Heart left ventricle (tissue), 16 donors: ENCODE measurements at places on chromosomes 1 and 21.

GRCh38 chr1:236416165-236416564 lies 22.1 kb downstream of the EDARADD start:
- DNase-seq, result no peak

GRCh38 chr1:58768971-58769808 lies 14.7 kb downstream of the JUN start:
- peak; percentile 74 for DNase-seq

DNA sequence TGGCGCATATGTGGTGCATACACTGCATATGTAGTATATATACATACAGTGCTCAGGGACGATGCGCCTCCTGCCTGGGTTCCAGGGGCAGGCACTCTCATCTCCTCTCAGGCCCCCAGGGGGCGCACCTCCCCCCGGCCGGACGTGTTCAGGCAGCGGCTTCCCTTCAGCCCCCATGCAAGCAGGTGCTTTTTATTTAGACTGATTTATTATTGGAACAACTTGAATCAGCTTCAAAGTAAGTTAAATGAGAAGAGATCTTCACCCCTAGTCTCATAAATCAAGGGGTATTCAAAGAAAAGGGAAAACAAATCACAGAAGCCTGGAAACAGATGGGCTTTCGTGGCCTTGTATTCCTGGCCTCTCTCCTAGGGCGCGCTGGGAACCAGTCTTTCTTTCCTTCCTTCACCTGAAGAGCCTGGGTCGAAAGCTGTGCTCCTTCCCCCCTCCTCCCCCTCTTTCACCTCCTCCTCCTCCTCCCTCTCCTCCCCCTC lies 64.6 kb downstream of the UBIAD1 start:
- DNase-seq, result peak; percentile 50

- peak; percentile 55 for DNase-seq
Measured at GRCh38 chr1:95116580-95117206, 462 bp upstream of the TLCD4 start.

DNA sequence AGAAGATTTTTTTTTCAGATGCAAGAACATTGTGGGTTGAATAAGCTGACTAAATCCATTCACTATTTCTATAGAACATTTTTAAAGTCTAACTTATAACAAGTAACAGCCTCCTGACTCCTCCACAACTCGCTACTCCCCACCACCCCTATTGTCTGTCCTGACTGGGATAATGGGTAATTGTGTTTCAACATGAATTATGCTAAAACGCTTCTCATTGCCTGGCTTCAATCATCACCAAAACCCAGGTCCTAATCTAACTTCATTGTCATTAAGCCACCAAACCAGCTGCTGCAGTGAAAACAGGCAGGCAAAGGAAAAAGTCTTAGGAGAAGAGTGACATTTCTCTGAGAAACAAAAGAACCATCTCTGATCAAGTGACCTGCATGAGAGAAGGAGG lies 30.0 kb downstream of the TNR start:
- DNase-seq, result no peak

DNA sequence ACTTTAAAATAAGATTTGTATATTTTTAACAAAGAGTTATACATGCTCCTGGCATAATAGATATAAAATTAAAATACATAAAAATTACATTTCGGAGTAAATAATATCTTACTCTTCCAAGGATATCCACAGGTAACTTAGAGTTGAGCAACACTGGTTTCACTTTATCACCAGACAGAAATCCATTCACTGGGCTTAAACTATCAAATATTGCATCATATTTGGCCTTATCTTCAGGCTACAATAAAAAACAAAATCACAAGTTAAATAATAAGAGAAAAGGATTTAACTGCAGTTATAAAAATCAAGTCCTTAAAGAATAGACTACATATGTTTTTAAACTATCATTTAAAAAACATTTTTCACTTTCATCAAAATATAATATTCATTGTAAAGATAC lies 55.5 kb downstream of the EPS15 start:
- DNase-seq, result no peak

DNA sequence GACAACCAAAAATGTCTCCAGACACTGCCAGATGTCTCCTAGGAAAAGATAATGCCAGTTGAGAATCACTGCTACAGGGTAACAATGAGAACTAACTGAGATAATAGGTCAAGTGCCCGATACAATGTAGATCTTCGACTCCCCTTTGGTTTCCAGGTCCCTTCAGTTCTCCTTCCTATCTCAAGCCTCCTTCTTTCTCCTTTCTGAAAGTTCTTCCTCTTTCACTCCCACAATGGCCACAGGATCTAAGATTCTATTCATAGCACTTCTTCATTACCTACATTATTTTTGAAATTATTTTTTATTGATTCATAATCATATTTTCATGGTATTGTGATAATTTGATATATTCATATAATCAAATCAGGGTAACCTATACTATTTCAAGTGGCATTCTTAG lies 6.3 kb downstream of the PFDN2 start:
- no peak for DNase-seq

GRCh38 chr1:112358798-112359408 lies 37.1 kb upstream of the CTTNBP2NL start:
- peak; percentile 62 for DNase-seq

DNA sequence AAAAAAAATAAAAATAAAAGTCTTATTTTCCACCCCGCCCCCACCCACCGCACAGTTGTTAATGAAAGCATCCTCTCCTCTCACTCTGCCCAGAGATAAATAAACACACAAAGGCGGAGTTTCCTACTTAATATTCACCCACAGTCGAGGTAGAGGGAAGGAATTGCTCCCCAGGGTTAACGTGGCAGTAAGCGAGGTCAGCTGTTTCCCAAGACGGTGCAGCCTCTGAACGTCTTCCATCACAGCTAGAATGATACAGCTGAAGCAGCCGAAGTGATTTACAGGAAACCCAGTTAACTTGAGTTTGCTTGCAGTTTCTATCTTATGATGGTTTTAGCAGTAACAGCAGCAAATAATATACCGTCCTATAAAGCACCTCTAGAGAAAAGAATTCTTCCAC lies 283.9 kb downstream of the PBX1 start:
- DNase-seq, result no peak

GRCh38 chr1:201788296-201788695 lies 40.7 kb upstream of the IPO9 start:
- DNase-seq, result no peak

GRCh38 chr1:177915641-177916040 lies 54.2 kb downstream of the SEC16B start:
- DNase-seq, result no peak

- no peak for DNase-seq
Measured at GRCh38 chr1:224211206-224211962, 28.3 kb downstream of the DEGS1 start.

DNA sequence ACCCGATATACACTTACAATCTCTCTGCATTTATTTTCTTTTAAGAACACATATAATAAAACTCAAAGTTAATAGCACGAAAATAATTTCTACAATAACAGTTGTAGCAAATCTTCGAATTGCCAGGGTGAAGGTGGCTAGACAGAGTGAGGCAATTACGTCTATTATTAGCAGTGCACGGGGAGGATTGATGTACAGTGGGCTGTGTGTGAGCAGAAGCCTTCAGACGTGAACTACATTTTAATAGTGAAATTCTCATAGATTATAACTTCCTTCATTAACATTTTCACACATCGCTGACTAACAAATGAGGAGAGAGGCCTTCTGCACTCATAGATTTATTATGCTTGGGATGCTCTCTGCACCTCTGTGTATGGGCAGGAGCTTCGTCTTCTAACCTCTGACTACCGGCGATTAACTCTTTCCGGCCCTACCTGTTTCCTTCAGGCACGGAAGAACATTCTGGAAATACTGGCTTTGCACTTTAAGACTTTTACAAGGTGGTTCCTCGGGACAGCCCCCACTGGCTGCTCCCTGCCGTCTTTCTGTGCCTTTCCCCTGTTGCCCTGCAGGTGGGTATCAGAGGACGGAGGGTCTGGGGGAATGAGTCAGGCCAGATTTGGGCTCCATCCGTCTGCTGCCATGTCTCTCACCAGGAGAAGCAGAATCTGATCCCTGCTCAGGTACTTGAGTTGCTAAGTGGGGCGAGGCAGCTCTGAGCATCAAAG lies 200.5 kb downstream of the CAMTA1 start:
- DNase-seq, result no peak

DNA sequence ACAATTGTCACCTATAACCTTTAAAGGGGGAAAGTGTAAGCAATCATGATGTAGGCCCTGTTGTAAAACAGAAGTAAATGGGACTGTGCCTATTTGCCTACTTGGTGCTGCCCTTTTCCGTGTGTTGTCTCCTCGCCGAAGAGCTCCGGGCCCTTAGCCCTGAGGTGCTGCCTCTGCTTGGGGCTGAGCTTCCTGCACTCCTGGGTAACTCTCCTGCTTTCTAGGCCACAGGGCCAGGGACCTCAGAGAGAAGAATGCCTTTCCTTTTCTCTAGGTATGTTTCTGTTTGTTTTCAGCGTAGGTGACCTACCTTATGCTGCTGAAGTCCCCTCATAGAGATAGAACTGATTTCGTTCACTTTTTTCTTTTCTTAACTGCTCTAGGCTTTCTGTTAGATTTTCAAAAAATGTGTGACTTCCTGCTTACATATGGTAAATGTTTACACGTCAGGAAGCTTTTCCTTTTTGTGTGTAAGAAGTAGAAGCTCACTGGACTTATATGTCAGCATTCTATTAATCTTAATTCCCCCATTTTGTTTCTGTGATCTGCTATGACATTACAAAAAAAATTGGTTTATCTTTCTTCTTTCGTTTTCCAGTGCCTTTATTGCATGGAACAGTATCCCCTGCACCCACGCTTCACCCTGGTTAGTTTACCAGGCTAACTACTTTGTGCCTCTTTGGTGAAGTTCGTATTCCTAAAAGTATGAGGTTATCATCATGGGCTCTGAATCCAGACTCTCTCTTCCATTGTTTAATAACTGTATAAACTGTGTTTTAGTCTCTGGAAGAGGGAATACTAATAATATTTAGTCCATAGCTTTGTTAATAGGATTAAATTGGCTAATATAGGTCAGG lies 61.7 kb downstream of the ITSN1 start:
- DNase-seq, result no peak

- no peak for DNase-seq
Measured at GRCh38 chr1:91201176-91201575, 179.3 kb upstream of the ZNF644 start.

DNA sequence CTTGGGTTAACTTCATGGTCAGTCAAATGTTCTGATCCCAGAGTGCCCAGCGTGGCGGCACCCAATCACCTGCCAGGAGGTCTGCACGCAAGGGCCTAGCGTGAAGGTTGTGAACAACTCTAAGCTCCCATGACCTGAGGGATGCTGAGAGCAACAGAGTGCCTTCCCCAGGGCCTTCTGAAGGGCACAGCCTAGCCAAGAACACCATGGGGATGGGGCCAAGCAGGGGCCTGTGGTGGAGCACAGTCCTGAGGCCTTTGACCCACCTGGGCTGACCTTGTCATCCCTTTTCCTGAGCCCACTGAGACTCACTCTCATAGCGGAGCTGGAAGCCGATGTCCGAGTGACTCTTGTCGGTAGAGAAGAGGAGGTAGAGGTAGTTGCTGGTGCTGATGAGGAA lies 138.8 kb upstream of the HMGB4 start:
- no peak for DNase-seq

GRCh38 chr1:21665711-21666575 lies 3.2 kb downstream of the RAP1GAP start:
- DNase-seq, result no peak

GRCh38 chr1:223487887-223488259 lies 94.7 kb downstream of the CCDC185 start:
- DNase-seq, result no peak

DNA sequence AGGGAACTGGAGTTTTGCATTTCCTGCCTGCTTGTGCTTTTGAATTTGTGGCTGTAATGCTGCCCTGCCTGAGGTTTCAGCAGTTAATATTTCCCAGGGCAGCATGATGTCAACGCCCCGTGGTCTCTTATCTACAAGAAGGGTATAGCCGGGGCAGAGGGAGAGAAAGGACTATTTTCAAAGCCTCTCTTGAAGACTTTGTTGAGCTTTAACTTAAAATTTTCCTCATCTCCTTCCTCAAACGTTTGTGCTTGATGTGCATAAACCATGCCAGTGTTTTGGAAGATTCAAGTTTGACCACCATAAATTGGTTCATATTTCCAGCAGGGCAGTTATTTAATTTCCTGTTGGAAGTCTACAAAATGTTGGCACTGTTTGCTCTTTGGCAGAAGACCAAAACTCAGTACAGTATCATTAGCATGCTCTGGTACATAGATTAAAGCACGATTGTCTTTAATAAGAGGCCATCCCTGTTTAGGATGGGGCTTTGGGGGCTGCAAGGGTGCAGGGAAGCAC lies 43.4 kb downstream of the ROR1 start:
- DNase-seq, result no peak

GRCh38 chr1:241332037-241332409 lies 25.0 kb downstream of the RGS7 start:
- no peak for DNase-seq

DNA sequence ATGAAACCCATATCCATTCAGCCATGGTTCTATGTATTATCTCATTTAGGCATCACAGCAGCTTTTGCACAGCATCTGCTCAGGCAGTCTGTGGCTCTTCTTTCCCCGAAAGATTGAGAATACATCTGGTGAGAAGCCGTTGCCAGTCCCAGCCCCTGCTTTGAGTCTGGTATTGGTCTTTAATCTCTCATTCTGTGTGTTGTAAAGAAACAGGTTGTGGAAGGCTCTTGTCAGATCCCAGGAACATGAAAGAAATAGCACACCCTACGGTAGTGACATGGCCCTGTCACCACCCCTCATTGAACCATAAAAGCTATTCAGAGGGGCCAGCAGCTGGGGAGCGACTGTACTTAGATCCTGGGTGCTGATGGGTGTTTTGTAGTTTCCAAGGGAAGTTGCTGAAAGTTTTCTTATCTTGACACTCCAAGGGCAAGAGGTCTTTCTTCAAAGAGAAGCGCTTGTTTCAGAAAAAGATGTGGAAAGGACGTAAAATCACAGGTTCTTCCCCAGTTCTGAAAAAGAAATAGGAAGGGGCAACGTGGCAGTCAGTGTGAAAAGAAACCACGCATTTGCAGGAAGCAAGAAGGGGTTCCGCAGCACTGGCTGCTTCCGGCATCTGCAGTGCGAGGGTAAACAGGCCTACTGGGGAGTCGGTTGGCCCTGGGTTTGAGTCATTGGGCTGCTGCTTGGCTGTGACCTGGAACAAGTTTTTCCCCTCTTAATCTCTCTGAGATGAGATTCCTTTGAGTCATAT lies 145.0 kb downstream of the DHRS3 start:
- DNase-seq, result no peak

DNA sequence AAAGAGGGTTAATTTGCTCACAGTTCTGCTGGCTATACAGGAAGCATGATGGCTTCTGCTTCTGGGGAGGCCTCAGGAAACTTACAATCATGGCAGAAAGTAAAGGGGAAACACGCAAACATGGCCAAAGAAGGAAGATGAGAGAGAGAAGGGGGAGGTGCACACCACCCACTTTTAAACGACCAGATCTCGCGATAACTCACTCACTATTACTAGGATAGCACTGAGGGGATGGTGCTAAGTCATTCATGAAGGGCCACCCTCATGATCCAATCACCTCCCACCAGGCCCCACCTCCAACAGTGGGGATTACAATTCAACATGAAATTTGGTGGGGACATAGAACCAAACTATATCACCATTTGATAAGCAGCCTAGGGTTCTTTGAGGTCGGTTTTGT lies 2.4 kb upstream of the C1orf115 start:
- DNase-seq, result no peak
